ENCODE measurements at places on chromosomes 16 and 17. TPM values are rescaled to one million over a fixed set of nuclear protein-coding genes. Genes with fewer than 3 reads are reported as not detected.

Gene HOXB7
- polyA plus RNA-seq: 53.3 TPM

Gene SMTNL2
- 48.0 TPM for polyA plus RNA-seq

DNA sequence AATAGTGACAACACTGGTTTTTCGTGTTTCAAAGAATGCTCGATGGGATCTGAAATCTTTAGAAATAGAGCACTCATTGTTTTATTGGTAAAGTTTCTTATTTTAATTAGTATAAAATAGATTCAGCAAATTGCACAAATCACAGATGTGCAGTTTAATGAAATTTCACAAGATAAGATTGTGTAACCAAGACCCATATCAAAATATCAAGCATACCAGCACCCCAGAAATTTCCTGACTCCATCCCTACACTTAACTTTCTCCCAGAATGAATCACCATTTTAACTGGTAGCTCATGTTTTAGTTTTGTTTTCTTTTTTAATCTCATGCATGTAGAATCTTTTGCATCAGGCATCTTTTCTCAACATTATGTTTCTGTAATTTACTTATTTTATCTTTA, 185.9 kb downstream of the KCNJ2 start:
- DNase-seq: no peak

- no peak for DNase-seq
These were observed 12.9 kb upstream of the MYO18A start for GRCh38 chr17:29193146-29193545.

DNA sequence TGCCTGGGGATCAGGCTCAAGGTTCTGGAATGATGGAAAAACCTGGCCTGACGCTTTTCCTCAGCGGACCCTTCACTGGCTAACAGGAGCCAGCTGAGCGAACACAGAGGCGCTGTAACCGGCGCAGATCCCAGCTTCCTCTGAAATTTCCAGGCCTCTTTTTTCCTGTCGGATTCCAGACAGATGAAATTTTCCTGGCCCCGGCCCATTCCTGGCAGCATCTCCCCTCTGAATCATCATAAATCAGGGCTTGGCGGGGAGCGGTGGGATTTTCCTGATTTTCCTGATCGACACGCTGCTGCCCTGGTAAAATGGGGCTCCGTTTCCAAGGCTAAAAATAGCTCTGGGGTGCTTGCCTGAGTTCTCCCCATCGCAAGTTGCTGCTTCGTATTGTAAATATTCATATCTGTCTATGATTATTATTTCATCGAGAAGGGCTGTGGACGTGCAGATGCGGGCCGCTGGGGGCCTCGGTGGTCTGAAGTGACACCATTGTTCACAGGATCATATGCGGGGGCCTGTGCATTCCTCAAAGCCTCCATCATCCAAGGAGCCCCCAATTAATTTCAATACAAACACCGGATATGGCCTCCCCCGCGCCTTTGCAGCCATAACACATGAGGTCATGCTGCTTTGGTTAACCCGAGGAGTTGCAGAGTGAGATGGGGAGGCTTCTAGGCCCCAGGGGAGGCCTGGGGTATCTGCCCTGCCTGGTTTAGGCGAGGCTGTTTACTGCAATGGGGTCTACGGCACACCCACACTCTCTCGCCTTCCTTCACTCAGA, 45.8 kb upstream of the ETV4 start:
- DNase-seq: no peak

GRCh38 chr16:67561501-67561823, 864 bp upstream of the CTCF start:
- DNase-seq: no peak

DNA sequence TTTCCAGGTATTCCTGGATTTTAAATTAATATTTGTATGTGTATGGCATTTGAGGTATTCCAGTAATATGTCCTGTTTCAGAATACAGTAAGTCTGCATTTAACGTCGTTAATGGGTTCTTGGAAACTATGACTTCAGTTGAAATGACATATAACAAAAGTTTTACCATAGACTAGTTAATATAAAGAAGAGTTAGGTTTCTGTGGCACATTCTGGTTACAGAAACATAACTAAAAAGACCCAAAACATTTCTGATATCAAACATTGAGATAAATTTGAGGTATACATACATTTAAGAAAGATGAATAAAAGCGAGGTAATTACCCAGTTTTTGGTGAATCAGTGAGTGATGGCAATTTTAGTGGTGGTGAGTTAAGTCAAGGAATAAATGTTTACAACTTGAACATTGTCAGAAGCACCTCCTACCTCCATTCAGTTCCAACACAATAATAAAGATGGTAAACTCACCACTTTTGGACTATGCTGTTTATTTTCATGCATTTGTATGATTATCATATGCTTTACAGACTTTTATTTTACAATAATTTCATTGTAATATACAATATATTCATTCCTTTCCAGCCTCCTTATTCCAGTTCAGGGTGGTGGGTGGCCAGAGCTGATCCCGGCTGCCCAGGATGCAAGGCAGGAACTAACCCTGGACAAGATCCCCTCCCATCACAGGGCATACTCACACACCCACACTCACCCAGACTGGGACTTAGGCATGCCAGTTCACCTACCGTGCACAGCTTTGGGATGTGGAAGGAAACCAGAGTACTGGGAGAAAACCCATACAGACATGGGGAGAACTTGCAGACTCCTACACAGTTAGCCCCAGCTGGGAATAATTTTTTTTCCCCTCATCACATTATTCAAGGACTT, 9.7 kb downstream of the LUC7L3 start:
- no peak for DNase-seq

Gene AOC2
- 1.9 TPM for polyA plus RNA-seq

Gene ABCA10
- polyA plus RNA-seq: 5.2 TPM

Gene NECAB2
- 4.4 TPM for polyA plus RNA-seq

Gene TSPAN10
- polyA plus RNA-seq: 2.1 TPM

DNA sequence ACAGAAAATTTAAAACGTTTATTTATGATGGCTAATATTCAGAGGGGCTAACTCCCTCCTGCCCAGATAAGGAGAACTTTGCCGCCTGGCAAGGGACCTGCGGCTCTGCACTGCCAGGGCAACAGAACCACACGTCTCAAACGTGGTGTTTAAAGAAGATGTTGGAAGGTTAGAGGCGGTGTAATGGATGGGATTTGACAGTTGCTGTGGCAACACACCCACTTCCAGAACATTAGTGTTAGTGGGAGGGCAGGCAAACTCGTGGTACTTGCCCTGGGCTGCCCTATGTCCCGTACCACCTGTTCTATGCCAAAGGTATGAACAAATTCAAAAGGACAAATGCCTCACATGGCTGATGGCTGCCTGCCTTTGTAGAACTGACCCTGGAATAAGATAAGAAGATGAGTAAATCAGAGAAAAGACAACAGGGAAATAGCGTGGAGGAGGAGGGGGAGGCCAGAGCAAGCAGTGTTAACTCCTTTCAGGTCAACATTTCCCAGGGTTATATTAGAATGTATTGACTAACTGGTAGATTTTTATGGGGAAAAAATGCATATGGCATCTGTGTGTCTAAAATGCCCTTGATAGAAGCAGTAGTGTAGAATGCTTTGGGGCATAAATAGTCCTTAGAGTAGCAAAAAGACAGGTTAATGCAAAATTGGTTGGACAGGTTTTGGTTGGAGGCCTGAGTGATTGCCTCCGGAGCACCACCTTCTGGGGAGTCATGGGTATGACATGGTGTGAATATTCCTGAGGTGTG, 30.8 kb downstream of the HLF start:
- DNase-seq: no peak

Gene DNAH9
- polyA plus RNA-seq: 2.1 TPM

Gene KRTAP2-2
- not detected for polyA plus RNA-seq

- no peak for DNase-seq
These were observed 40.1 kb downstream of the MYO18A start for GRCh38 chr17:29140051-29140621.

GRCh38 chr17:63132459-63132911, 166.4 kb downstream of the TANC2 start:
- DNase-seq: no peak

DNA sequence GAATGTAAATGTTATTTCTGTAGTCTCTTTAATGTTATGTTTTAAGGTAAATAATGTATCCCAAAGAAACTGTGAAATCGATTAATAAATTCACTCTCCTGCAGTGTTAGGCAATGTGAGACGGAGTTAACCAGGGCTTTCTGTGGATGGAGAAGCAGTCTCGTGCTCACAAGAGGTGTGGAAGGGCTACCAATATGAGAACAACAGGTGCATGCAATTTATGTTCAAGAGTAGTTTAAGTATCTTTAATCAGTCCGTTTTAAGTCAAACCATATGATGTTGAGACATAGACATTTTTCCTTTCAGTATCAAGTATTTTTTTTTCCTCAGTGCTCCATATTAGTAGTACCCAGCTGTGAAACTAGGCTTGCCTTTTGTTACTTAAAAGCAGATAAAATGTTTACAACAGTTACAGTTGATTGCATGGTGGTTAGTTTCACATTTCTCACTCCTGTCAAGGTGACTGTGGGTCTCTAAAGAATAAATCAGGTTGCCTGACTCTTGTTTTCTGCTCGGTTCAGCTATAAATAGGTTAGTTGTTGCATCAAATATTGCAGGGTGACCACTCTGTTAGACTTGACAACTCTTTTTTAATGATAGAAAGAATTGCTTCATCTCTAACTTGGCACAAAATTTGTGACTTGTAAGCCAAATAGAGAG, 54.4 kb downstream of the COX10 start:
- no peak for DNase-seq

GRCh38 chr17:62895320-62896301, 70.4 kb upstream of the TANC2 start:
- DNase-seq: no peak

GRCh38 chr16:30409125-30410060, 2.0 kb downstream of the ZNF771 start:
- no peak for DNase-seq

DNA sequence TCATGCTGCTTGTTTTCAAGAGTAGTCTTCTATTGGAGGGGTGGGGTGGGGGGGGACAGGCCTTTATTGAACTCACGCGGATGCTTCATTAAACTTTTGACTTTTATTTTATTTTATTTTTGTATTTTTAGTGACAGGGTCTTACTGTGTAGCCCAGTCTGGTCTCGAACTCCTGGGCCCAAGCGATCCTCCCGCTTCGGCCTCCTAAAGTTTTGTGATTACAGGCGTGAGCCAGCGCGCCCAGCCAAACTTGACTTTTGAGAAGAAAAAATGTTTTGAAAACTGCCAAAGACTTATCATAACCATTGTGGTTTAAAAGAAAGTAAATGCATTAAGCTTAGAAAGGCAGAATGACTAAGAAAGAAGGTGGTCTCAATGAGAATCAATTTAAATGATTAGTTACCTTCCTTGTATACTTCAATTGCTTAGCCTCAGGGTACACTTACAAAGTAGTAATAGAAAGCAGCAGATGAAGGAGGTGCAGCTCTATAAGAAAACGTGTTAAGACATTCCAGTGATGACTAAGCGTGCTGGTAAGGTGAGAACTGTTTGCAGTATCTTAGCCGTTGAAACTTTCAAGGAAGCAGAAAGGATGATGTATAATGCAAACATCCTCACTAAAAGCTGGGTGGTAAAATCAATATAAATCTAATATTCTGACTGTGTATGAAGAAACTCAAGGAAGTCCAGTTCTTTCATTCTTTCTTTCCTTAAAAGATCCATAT, 1.2 kb downstream of the AP2B1 start:
- DNase-seq: no peak

GRCh38 chr16:51201604-51202003, 50.5 kb upstream of the SALL1 start:
- DNase-seq: no peak

Gene SLC47A2
- polyA plus RNA-seq: 6.5 TPM

Gene MT1F
- 46.6 TPM for polyA plus RNA-seq

DNA sequence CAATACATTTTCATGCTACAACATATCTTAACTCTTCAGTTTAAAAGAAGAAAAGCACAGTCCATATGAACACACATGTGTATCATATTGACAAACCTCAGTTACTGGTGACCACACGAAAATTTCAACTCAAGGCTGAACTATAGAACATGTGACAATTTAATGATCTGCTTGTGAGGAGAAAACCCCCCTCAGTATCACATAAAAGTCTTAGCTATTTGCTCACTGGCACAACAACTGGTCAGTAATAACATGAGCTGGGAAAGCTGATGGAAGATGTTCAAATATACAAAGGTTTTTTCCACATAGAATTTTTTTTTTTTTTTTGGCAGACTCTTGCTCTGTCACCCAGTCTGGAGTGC, 19.5 kb downstream of the ZNF652 start:
- DNase-seq: no peak

DNA sequence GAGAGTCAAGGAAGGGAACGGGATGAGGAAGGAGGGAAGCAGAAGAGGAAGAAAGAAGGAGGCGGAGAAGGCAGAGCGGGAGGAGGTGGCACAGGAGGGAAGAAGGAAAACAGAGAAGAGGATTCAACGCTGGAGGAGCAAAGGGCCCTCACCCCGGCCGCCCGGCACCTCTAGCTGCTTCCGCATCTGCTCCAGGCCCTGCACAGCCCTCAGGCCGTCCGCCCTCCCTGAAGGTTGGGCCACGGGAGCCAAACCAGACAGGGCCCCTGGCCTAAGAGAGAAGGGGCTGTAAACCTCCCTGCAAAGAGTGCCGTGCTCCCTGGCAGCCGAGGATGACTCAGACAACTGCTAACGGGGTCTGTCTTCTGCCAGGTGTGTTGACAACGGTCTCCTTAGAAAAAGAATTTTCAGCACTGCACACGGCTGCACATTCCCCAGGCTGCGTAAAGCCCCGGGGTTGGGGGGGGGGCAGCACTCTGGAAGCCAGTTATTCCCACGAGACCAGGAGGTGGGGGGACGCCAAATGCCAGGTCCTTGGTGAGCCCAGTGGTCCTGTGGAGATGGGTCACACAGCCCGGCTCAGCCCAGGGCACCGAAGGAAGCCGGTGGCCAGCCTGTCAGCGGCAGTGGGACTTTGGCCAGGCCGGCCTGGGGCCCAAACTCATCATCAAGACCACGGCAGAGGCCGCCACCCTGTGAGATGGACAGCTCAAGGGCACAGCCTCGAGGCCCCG, 29.1 kb downstream of the MRM3 start:
- no peak for DNase-seq

Gene LLGL2
- 40.9 TPM for polyA plus RNA-seq

Gene CD79B
- polyA plus RNA-seq: 2.5 TPM

GRCh38 chr17:53696286-53696685, 126.4 kb upstream of the KIF2B start:
- DNase-seq: no peak

GRCh38 chr17:3035968-3036280, 27.5 kb downstream of the OR1D5 start:
- DNase-seq: no peak

- no peak for DNase-seq
These were observed 212.2 kb downstream of the SEC14L1 start for GRCh38 chr17:77352996-77353395.

All from left renal pelvis (tissue), 4 donors.